ENCODE measurements at places on chromosomes 12 and 14.

DNA sequence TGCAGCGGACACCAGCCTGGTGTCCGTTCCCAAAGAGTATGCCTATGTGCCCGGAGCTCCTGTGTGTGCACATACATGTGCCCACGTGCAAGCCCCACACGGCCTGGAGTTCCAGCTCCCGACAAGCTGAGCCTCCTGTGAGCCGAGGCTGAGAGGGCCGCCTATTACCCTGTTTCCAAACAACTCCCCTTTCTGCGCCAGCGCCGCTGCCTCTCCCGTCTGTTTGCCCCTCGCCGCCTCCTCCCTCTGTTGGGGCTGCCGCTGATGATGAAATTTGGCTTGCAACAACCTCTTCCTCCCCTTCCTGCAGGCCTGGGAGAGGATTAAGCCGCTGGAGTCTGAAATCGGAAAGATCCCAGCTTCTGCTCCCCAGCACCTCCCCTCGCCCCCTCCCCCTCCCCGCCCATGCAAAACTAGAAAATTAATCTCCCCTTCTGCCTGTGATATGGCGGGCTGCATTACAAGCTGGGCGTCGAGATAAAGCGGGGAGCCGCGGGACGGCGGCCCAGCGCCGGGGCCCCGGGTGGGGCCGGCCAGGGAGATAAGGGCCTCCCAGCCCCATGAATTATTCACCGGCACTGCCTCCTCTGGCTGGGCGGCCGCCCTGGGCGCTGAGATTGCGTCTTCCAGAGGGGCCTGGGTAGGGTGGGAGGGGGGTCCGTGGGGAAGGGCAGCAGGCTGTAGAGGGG lies 6.8 kb upstream of the ASIC1 start:
- no peaks in the 10 kb centered on the region for H3K27me3 ChIP-seq
- peak overlapping the region; percentile 24 for H3K4me3 ChIP-seq
- no peaks in the 10 kb centered on the region for H3K36me3 ChIP-seq
- H3K4me1 ChIP-seq = peaks cover 2% of the 10 kb centered on the region
- peak overlapping the region; percentile 59 for H3K27ac ChIP-seq
- peak; percentile 79 for DNase-seq

- H3K36me3 ChIP-seq = no peaks in the 10 kb centered on the region
- no peak for DNase-seq
- H3K27me3 ChIP-seq = no peaks in the 10 kb centered on the region
Observed at GRCh38 chr14:105578070-105578469, 51.7 kb downstream of the TMEM121 start.

GRCh38 chr14:100585448-100586152 lies 1.6 kb downstream of the BEGAIN start:
- H3K4me1 ChIP-seq = peaks cover 5% of the 10 kb centered on the region
- no peaks in the 10 kb centered on the region for H3K27me3 ChIP-seq
- H3K36me3 ChIP-seq = no peaks in the 10 kb centered on the region
- no peak overlapping the region for H3K27ac ChIP-seq
- DNase-seq = no peak

- DNase-seq = no peak
- peaks cover 2% of the 10 kb centered on the region for H3K4me1 ChIP-seq
- no peak overlapping the region for H3K4me3 ChIP-seq
- H3K36me3 ChIP-seq = no peaks in the 10 kb centered on the region
- no peaks in the 10 kb centered on the region for H3K27me3 ChIP-seq
- no peak overlapping the region for H3K27ac ChIP-seq
Observed at GRCh38 chr14:20472536-20473169, 3.4 kb downstream of the PNP start.

GRCh38 chr14:75857199-75857598 lies 124.6 kb downstream of the TGFB3 start:
- no peaks in the 10 kb centered on the region for H3K4me1 ChIP-seq
- no peak overlapping the region for H3K4me3 ChIP-seq
- H3K36me3 ChIP-seq = no peaks in the 10 kb centered on the region
- no peaks in the 10 kb centered on the region for H3K27me3 ChIP-seq
- DNase-seq = no peak

DNA sequence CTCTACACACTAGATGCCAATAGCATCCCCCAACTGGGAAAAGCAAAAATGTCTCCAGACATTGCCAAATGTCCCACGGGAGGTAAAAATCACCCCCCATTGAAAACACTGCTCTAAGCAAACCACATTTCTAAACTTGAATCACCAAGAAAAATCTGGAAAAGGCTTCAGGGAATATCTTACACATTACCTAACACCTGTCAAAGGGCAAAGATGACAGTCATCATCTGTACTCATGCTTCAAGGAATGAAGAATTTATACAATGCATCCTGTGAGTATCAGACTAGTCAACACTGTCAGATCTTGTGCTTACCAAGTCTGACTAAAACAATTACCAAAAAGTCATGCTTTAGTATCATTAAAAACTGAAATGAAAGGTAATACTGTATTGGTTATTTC lies 161.6 kb upstream of the SOX5 start:
- no peaks in the 10 kb centered on the region for H3K4me1 ChIP-seq
- no peaks in the 10 kb centered on the region for H3K36me3 ChIP-seq
- DNase-seq = no peak

GRCh38 chr12:56682323-56682722 lies 5.8 kb downstream of the PTGES3 start:
- H3K27ac ChIP-seq = no peak overlapping the region
- no peak for DNase-seq
- no peak overlapping the region for H3K4me3 ChIP-seq
- no peaks in the 10 kb centered on the region for H3K36me3 ChIP-seq
- H3K4me1 ChIP-seq = peaks cover 18% of the 10 kb centered on the region

Measured in ovary (tissue), 10 donors.